ENCODE measurements at places on chromosomes 6 and 20. TPM values are rescaled to one million over a fixed set of nuclear protein-coding genes. Genes with fewer than 3 reads are reported as not detected.

MEI4 gene
- total RNA-seq, result not detected

GRCh38 chr6:114344246-114344970, 1.6 kb upstream of the HS3ST5 start:
- peaks cover 29% of the 10 kb centered on the region for H3K27me3 ChIP-seq
- no peak overlapping the region for H3K27ac ChIP-seq
- H3K4me1 ChIP-seq, result peaks cover 8% of the 10 kb centered on the region
- H3K4me3 ChIP-seq, result no peak overlapping the region
- no peak for DNase-seq
- H3K36me3 ChIP-seq, result no peaks in the 10 kb centered on the region

GRCh38 chr20:4978050-4978918, 23.0 kb downstream of the SLC23A2 start:
- DNase-seq, result no peak
- H3K27ac ChIP-seq, result peak overlapping the region; percentile 41
- H3K36me3 ChIP-seq, result peaks cover 6% of the 10 kb centered on the region
- peaks cover 78% of the 10 kb centered on the region for H3K4me1 ChIP-seq

DNA sequence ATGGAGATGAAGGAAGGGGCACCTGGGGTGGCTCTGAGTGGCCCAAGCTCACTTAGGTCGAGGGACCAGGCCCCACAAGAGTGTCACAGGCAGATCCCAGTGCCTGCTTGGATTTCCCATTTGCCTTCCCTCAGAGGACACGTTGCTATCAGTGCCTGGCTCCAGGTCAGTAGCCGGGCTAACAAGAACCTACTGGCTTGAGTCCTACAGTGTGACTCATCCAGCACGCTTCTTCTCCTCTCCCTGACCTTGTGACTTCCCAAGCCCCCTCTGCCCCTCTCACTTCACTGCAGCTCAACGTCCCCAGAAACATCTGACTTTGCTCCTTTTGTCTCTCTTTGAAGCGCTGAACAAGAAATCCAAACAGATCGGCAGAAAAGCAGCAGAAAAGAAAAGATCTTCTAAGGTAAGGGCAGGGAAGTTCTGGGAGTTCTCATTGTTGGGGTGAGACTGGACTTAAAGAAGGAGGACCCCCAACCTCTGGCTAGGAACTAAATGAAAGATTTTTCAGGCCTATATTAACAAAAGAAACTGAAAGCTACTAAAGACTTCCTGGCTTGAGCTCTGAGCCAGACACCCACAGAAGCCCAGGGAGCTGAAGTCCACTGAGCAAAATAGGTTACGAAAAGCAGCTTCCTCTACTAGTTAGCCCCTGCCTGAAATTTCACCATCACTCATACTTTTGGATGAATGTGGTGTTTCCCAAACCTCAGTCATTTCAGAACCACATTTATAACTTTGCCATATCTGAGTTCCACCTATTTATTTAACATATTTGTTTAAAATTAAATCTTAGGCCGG, 21.5 kb downstream of the ASIP start:
- no peak overlapping the region for H3K4me3 ChIP-seq
- DNase-seq, result no peak
- H3K36me3 ChIP-seq, result no peaks in the 10 kb centered on the region
- no peak overlapping the region for H3K27ac ChIP-seq
- H3K27me3 ChIP-seq, result no peaks in the 10 kb centered on the region
- H3K4me1 ChIP-seq, result peaks cover 3% of the 10 kb centered on the region

DNA sequence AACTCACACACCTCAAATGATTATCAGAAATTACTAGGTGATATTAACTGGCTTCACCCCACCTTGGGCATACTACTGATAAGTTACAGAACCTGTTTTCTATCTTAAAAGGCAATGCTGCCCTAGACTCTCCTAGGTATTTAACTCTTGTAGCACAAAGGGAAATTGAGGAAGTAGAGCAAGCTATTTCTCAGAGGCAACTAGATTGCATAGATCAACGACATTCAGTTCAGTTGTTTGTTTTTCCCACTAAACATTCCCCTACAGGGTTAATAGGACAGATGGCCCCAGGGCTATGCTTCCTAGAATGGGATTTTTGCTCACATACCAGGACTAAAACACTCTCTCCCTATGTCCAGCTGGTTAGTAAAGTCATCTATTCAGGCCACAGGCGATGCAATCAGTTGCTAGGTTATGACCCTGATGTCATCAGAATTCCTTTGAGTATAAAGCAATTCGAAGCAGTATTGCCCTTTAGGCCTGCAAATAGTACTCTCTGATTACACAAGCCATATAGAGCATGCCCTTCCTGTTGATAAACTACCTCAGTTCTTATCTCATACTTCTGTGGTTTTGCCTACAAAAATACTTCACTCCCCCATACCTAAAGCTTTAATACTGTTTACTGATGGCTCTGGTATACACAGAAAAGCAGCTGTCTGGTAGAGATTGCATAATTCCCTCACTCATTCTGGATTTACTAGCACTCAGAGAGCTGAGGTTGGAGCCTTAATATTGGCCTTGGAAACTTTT, 67.4 kb upstream of the ASCC3 start:
- no peak overlapping the region for H3K27ac ChIP-seq
- H3K4me1 ChIP-seq, result no peaks in the 10 kb centered on the region
